Esophagus squamous epithelium (tissue), 5 donors: ENCODE measurements at places on chromosomes 12 and 14. TPM values are rescaled to one million over a fixed set of nuclear protein-coding genes. Genes with fewer than 3 reads are reported as not detected.

DNA sequence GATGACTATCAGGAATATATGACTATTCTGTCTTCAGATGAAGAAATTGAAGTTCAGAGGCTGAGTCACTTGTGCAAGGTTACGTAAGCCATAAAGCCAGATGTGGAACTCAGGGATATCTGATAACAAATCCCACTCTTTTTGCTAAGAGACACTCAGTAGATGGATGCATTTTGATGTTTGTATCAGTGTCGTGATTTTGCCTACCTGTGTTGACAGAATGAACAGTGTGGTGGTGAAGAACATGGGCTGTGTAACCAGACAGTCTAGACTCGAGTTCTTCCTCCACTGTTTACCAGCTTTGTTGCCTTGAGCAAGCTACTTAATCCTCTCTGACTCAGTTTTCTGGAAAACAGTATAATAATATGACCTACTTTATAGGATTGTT lies 93.9 kb downstream of the DAAM1 start:
- no peaks in the 10 kb centered on the region for H3K36me3 ChIP-seq
- no peaks in the 10 kb centered on the region for H3K27me3 ChIP-seq
- H3K4me3 ChIP-seq, result no peak overlapping the region
- no peak for DNase-seq

The CLEC6A gene
- not detected for total RNA-seq

GRCh38 chr12:71321130-71321529 lies 118.5 kb upstream of the LGR5 start:
- H3K27me3 ChIP-seq, result no peaks in the 10 kb centered on the region
- no peaks in the 10 kb centered on the region for H3K36me3 ChIP-seq
- no peak overlapping the region for H3K27ac ChIP-seq
- DNase-seq, result no peak

- no peak for DNase-seq
- no peaks in the 10 kb centered on the region for H3K4me1 ChIP-seq
- no peak overlapping the region for H3K27ac ChIP-seq
- no peaks in the 10 kb centered on the region for H3K27me3 ChIP-seq
- H3K4me3 ChIP-seq, result no peak overlapping the region
Measured at GRCh38 chr14:53824061-53824460, 132.6 kb downstream of the BMP4 start.

- H3K4me1 ChIP-seq, result peaks cover 6% of the 10 kb centered on the region
- H3K4me3 ChIP-seq, result no peak overlapping the region
- DNase-seq, result no peak
- H3K27ac ChIP-seq, result no peak overlapping the region
Measured at GRCh38 chr12:82870771-82871377, 184.2 kb downstream of the TMTC2 start.

- H3K36me3 ChIP-seq, result no peaks in the 10 kb centered on the region
- DNase-seq, result no peak
- no peak overlapping the region for H3K27ac ChIP-seq
- H3K4me3 ChIP-seq, result no peak overlapping the region
Measured at GRCh38 chr12:5506821-5507231, 74.9 kb downstream of the NTF3 start.

GRCh38 chr14:54662491-54663133 lies 95.7 kb downstream of the SAMD4A start:
- H3K27me3 ChIP-seq, result no peaks in the 10 kb centered on the region
- DNase-seq, result no peak
- H3K4me1 ChIP-seq, result no peaks in the 10 kb centered on the region
- H3K36me3 ChIP-seq, result no peaks in the 10 kb centered on the region
- no peak overlapping the region for H3K4me3 ChIP-seq

The TECPR2 gene
- total RNA-seq, result 12.6 TPM

The DNAI7 gene
- not detected for total RNA-seq

The TCP11L2 gene
- total RNA-seq, result 17.3 TPM

- DNase-seq, result no peak
- H3K36me3 ChIP-seq, result no peaks in the 10 kb centered on the region
- H3K4me1 ChIP-seq, result peaks cover 62% of the 10 kb centered on the region
- no peak overlapping the region for H3K4me3 ChIP-seq
- no peaks in the 10 kb centered on the region for H3K27me3 ChIP-seq
- peak overlapping the region; percentile 24 for H3K27ac ChIP-seq
Measured at GRCh38 chr14:68693926-68694325, 98.9 kb downstream of the ZFP36L1 start.

The REP15 gene
- 1.6 TPM for total RNA-seq

DNA sequence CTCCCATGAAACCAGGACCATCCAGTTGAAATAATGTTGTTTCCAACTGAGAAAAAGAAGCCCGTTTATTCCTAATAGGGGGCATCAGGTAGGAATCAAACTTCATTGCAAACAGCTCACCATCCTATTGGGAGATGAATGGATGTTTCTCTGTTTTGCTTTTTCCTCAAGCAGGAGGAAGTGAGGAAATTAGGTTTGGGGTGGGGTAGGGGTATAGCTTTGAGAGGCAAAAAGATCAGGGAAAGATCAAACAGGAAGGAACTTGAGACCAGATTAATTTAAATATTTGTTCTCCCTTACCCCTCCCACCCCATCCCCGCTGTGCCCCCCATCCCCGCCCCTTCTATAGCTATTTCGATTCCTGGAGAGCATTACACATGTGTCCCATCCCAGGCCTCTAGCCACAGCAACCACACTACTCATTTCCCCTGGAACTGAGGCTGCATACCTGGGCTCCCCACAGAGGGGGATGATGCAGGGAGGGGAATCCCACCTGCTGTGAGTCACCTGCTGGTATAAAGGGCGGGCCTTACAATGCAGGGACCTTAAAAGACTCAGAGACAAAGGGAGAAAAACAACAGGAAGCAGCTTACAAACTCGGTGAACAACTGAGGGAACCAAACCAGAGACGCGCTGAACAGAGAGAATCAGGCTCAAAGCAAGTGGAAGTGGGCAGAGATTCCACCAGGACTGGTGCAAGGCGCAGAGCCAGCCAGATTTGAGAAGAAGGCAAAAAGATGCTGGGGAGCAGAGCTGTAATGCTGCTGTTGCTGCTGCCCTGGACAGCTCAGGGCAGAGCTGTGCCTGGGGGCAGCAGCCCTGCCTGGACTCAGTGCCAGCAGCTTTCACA lies at the start of gene IL23A:
TSS of gene IL23A (plus strand) at position 577 of the 850 bp plus-strand sequence. CDS start at position 738, 161 bp downstream.
- peaks cover 22% of the 10 kb centered on the region for H3K4me1 ChIP-seq
- no peak within 1 kb of the TSS for H3K4me3 ChIP-seq
- peaks cover 11% of the 10 kb centered on the region for H3K36me3 ChIP-seq
- no peak for DNase-seq

The SYNDIG1L gene
- total RNA-seq, result not detected

- no peaks in the 10 kb centered on the region for H3K4me1 ChIP-seq
- no peak overlapping the region for H3K27ac ChIP-seq
- H3K27me3 ChIP-seq, result no peaks in the 10 kb centered on the region
- DNase-seq, result no peak
Measured at GRCh38 chr12:100508751-100509150, 35.1 kb downstream of the NR1H4 start.

DNA sequence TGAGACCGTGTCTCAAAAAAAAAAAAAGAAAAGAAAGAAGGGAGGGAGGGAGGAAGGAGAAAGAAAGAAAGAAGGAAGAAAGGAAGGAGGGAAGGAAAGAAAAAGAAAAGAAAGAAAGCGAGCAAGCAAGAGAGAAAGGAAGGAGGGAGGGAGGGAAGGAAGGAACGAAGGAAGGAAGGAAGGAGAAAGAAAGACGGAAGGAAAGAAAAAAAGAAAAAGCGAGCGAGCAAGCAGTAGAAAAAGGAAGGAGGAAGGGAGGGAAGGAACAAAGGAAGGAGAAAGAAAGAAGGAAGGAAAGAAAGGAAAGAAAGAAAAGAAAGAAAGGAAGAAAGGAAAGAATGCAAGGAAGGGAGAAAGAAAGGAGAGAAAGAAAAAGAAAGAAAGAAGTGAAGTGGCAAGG lies 504.0 kb downstream of the GLT1D1 start:
- no peak overlapping the region for H3K4me3 ChIP-seq
- no peaks in the 10 kb centered on the region for H3K36me3 ChIP-seq
- no peak overlapping the region for H3K27ac ChIP-seq
- H3K27me3 ChIP-seq, result no peaks in the 10 kb centered on the region
- H3K4me1 ChIP-seq, result no peaks in the 10 kb centered on the region
- no peak for DNase-seq

The NYNRIN gene
- total RNA-seq, result 4.7 TPM

The MDM2 gene
- total RNA-seq, result 67.4 TPM

DNA sequence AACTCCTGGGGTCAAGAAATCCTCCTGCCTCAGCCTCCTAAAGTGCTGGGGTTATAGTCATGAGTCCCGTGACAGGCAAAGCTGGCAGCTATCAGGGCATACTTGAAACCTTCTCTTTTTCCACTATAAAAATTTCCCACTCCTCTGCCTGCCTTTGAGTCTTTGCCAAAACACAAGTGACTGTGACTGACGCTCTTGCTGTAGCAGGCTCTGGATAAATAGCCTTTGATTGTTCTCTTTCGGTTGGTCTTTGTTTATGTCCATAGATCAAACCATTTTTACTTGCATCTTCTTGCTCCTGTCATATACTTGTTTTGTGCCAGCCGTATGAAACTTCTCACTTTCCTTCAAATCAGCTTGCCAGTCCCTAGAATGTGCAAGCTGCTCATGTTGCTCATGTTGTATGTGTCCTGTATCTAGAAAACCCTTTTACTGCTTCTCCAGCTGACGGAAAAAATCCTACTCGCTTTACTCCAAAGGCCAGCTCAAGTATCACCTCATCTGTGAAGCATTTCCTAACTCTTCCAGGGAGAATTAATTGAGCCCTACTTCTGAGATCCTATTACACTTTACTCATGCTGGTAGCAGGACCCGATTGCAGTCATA lies 73.1 kb downstream of the RESF1 start:
- no peaks in the 10 kb centered on the region for H3K36me3 ChIP-seq
- DNase-seq, result no peak
- H3K4me3 ChIP-seq, result no peak overlapping the region
- no peaks in the 10 kb centered on the region for H3K4me1 ChIP-seq
- H3K27me3 ChIP-seq, result no peaks in the 10 kb centered on the region
- no peak overlapping the region for H3K27ac ChIP-seq

- no peaks in the 10 kb centered on the region for H3K4me1 ChIP-seq
- no peaks in the 10 kb centered on the region for H3K27me3 ChIP-seq
- H3K4me3 ChIP-seq, result no peak overlapping the region
- no peak for DNase-seq
- H3K27ac ChIP-seq, result no peak overlapping the region
- H3K36me3 ChIP-seq, result peaks cover 24% of the 10 kb centered on the region
Measured at GRCh38 chr14:31118892-31119291, 88.7 kb downstream of the HECTD1 start.

DNA sequence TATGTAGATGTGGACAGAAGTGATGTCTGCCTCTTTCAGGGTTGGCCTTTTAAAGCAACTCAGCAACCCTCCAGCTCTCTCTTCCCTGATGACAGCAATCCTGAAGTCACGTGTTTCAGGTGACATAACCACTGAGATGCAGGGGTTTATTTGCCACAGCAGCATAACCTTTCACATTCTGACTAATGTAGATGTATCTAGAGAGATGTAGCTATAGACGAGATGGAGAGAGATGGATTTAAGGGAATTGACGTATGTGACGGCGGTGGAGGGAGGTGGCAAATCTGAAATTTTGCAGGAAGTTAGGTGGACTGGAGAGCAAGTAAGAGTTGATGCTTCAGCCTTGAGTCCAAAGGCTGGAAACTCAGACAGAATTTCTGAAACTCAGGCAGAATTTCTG lies 126.0 kb downstream of the ZFP36L1 start:
- no peaks in the 10 kb centered on the region for H3K36me3 ChIP-seq
- no peaks in the 10 kb centered on the region for H3K27me3 ChIP-seq
- H3K4me1 ChIP-seq, result peaks cover 96% of the 10 kb centered on the region
- H3K4me3 ChIP-seq, result no peak overlapping the region

- no peak within 1 kb of the TSS for H3K27ac ChIP-seq
- H3K4me3 ChIP-seq, result no peak within 1 kb of the TSS
- no peaks in the 10 kb centered on the region for H3K27me3 ChIP-seq
- no peaks in the 10 kb centered on the region for H3K4me1 ChIP-seq
- DNase-seq, result no peak
Measured at GRCh38 chr12:262817-263216, at the start of gene SLC6A13. SLC6A13 (minus strand) TSS chr12:262836; CDS start chr12:260052, 2,784 bp downstream.

The ESRRB gene
- not detected for total RNA-seq

The IAPP gene
- not detected for total RNA-seq

GRCh38 chr12:122099856-122100255 lies 21.3 kb downstream of the MLXIP start:
- peak overlapping the region; percentile 79 for H3K27ac ChIP-seq
- H3K4me1 ChIP-seq, result peaks cover 34% of the 10 kb centered on the region
- no peak for DNase-seq
- H3K36me3 ChIP-seq, result no peaks in the 10 kb centered on the region
- H3K4me3 ChIP-seq, result no peak overlapping the region
- no peaks in the 10 kb centered on the region for H3K27me3 ChIP-seq

The PAX9 gene
- total RNA-seq, result 108 TPM

DNA sequence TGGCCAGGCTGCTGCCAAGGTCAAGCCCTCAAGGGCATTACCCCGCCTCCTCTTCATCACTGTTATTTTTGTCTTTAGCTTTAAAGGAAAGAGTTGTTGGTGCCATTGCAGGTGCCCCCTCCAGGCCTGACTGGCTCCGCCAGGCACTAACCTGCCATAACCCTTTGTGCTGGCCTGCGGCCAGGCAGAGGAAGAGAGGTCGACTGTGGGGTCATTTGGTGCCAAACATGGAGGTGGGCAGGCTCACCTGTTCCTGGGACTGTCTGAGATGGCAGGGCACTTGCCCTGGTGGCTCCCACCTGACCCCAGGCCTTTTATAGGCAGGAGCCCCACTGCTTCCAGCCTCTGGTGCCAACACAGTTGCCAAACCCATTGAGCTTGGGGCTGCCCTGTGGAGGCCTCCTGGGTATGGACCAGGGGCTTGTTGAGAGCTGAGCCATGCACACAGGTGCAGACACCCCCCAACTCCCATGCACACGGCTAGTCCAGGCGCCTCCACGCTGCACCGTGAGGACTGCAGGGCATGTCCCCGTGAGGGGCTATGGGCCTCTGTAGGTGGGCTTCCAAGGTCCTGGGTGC lies 29.4 kb upstream of the PLD4 start:
- H3K4me1 ChIP-seq, result no peaks in the 10 kb centered on the region
- no peaks in the 10 kb centered on the region for H3K36me3 ChIP-seq
- no peak overlapping the region for H3K4me3 ChIP-seq
- DNase-seq, result no peak
- no peaks in the 10 kb centered on the region for H3K27me3 ChIP-seq

GRCh38 chr12:111444925-111445725 lies 39.4 kb downstream of the SH2B3 start:
- peaks cover 3% of the 10 kb centered on the region for H3K36me3 ChIP-seq
- no peaks in the 10 kb centered on the region for H3K27me3 ChIP-seq
- peak; percentile 39 for DNase-seq
- peaks cover 92% of the 10 kb centered on the region for H3K4me1 ChIP-seq
- peak overlapping the region; percentile 5 for H3K27ac ChIP-seq

The SIX4 gene
- 0.82 TPM for total RNA-seq

The PTHLH gene
- 6.1 TPM for total RNA-seq

The ALDH1L2 gene
- 4.9 TPM for total RNA-seq

DNA sequence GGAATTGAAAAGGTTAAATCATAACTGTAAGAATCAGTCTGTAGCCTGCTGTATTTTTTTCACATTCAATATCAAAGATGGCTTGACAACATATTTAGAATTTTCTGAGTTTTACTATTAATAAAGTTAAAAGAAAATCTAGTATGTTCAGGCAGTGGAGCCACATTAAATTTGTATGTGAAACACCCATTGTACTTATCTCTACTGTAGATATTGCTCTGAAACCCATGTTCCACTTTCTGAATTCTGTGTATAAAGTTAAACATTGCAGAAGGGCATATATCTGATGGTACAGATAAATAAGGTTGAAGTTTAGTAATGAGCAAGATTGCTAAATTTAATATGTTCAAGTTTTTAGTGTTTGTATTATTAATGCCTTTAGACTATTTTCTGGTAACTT lies 172.7 kb downstream of the FOXA1 start:
- no peaks in the 10 kb centered on the region for H3K27me3 ChIP-seq
- H3K36me3 ChIP-seq, result no peaks in the 10 kb centered on the region
- no peak overlapping the region for H3K27ac ChIP-seq
- no peak for DNase-seq
- H3K4me1 ChIP-seq, result no peaks in the 10 kb centered on the region
- H3K4me3 ChIP-seq, result no peak overlapping the region

The WSCD2 gene
- 0.62 TPM for total RNA-seq

The POTEM gene
- not detected for total RNA-seq
